ENCODE measurements at places on chromosomes 3 and 15.

DNA sequence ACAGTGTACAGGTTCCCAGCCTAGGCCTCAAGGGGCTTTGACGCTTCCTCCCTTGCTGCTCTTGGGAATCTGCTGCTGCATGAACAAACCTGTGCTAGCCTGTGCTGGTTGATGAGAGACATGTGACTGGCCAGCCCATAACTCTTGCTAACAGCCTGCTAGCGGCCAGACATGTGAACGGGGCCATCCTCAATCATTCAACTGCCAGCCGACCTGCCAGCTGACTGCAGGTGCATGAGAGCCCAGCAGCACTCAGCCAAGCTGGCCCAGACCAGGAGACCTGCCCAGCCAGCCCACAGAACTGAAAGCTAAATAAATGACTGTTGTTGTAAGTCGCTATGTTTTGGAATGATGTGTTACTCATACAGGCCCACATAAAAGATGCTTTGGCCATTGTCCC is 82.4 kb upstream of the DLG1 start:
- no peak for DNase-seq

DNA sequence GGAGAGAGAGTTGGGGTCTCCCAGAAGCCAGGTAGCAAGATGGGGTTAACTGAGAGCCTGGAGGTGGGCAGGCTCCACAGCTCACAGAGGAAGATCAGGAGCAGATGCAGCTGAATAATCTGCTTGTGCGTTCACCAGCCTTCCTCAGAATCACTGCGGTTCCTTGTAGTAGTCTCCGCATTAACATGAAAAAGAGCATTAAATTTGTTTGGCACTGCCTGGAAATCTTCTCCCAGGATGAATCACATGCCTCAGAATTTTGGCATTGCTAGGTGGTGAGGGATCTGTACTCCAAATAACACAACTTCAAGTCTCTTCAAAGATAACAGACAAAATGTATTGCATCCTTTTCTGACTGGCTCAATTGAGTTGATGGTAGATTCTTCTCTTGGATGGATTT is 700.6 kb upstream of the ARRDC4 start:
- no peak for DNase-seq

- no peak for DNase-seq
Observed at GRCh38 chr3:53616321-53616720, 121.9 kb downstream of the CACNA1D start.

DNA sequence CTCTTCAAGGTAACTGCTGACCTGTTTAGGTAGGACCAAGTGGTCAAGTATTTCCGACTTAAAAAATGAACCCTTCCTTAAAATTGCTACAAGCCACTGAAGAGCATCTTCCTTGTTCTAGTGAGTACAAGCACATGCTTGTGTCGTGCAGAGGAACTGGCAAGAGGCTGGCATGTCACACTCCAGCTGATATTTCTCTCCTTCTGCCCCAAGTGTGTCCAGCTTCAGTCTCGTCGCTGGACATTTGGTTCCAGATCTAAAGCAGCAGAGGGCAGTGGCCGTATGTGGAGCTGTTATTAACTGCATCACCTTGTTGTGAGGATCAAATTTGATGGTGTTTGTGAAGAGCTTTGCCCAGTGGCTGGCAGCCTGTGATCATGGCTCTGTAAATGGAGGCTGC is 10.0 kb downstream of the RBP2 start:
- DNase-seq, result no peak

All from right hindlimb (tissue), 1 donor.